ENCODE measurements at places on chromosomes 11 and 22. TPM values are rescaled to one million over a fixed set of nuclear protein-coding genes. Genes with fewer than 3 reads are reported as not detected.

FOSL1 gene
- 5.3 TPM for total RNA-seq

GGT5 gene
- total RNA-seq: 5.1 TPM

C11orf97 gene
- total RNA-seq: not detected

TENM4 gene
- total RNA-seq: 12.6 TPM

TNNI2 gene
- not detected for total RNA-seq

SYT9 gene
- total RNA-seq: not detected

C11orf16 gene
- total RNA-seq: not detected

MMP7 gene
- total RNA-seq: not detected

IL18 gene
- total RNA-seq: 0.08 TPM

NLRX1 gene
- 9.7 TPM for total RNA-seq

RFPL3 gene
- total RNA-seq: not detected

MYEOV gene
- total RNA-seq: not detected

OR6A2 gene
- total RNA-seq: 0.15 TPM

OR8G5 gene
- not detected for total RNA-seq

Measured in smooth muscle cell of the coronary artery (primary cell).